SK-MEL-5 (cell line): ENCODE measurements at places on chromosomes 13 and 19.

DNA sequence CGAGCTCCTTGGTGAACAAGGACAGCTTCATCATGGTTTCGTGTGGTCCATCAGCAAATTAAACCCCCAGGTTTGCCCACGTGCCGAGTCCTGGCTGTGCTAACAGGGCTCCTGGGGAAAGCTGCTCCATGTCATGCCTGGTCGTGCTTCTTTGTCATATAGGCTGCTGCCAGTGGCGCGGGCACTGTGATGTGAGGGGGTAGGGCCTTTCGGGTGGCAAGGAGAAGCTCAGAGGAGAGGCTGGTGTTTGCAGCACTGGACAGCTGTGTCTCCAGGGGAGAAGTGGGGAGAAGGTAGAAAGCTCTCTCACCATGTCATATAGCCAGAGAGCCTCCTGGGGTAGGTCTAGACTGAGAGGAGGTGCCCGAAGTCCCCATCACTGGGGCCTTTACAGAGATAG lies 13.3 kb downstream of the VSTM2B start:
- DNase-seq, result no peak

DNA sequence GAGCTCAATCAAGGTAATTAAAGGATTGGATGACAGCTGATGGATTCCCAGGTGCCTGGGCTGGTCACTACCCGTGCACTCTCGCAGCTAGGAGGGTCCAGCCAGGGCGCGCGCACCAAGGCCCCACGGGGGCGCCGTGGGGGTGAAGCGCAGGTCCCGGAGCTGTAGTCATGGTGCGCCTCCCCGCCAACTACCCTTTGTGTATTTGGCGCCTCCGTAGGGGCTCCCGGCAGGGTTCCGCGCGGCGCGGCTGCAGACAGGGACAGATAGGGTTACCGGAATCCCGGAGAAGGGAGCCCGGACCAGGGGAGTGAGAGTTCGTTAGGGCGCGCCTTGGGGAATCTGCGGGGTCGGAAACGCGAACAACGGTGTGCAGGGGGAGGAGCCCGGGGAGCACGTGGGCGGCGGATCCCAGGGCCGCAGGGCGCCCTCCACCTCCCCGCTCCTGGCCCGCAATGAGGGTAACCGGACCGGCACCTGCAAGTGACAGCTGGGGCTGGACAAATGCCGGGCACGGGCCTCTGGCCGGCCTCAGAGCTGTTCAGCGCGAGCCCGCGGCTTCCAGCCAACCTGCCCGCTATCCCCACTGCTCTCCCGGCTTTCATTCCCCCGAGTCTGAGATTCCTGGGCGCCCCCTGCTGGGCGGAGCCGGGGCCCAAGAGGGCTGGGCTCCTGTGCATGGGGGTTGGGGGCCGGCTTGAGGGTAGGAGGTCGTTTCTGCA lies 3.4 kb upstream of the PRAM1 start:
- peak; percentile 68 for DNase-seq

GRCh38 chr13:95368998-95369397 lies 67.7 kb upstream of the ABCC4 start:
- no peak for DNase-seq

- no peak for DNase-seq
These were observed 300.1 kb downstream of the COG6 start for GRCh38 chr13:39955560-39955959.

DNA sequence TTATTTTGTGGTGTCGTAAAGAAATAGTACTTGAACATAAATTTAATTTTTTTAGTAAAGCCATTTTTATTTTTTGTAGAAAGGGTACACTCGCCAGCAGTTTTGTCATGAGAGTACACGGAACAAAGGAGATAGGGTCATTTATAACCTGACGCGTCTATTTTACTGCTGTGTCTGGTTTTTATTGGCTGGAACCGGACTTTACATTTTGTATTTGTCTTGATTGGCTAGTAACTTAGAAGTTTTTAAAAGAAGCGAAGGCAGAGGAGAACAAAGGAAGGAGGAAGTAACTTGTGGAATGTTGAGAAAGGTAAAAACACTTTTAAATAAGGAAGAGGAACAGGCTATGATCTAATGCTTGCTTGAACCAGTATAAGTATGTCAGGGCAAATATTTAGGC lies 43.5 kb downstream of the TRPM4 start:
- DNase-seq, result no peak

GRCh38 chr13:106143930-106144709 lies 391.3 kb downstream of the EFNB2 start:
- no peak for DNase-seq
